ENCODE measurements at places on chromosomes 6 and 20.

DNA sequence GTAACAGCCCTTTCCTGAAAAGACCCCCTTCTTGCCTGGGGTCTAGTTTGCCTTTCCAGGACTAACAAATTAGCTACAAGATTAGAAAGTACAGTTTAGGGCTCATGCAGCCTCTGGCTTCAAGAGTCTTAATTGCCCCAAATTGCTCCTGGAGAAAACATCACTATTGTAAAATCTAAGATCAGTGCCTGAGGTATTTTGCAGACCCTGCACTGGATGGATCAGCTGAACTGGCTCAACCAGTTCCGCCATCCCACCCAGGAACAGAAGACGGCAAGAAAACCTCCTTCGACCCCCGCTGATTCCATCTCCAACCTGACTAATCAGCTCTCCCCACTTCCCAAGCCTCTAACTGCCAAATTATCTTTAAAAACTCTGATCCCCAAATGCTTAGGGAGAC is 236.5 kb upstream of the KCNG1 start:
- no peak for DNase-seq

- DNase-seq, result no peak
Observed at GRCh38 chr6:36967301-36967700, 12.8 kb downstream of the PI16 start.

DNA sequence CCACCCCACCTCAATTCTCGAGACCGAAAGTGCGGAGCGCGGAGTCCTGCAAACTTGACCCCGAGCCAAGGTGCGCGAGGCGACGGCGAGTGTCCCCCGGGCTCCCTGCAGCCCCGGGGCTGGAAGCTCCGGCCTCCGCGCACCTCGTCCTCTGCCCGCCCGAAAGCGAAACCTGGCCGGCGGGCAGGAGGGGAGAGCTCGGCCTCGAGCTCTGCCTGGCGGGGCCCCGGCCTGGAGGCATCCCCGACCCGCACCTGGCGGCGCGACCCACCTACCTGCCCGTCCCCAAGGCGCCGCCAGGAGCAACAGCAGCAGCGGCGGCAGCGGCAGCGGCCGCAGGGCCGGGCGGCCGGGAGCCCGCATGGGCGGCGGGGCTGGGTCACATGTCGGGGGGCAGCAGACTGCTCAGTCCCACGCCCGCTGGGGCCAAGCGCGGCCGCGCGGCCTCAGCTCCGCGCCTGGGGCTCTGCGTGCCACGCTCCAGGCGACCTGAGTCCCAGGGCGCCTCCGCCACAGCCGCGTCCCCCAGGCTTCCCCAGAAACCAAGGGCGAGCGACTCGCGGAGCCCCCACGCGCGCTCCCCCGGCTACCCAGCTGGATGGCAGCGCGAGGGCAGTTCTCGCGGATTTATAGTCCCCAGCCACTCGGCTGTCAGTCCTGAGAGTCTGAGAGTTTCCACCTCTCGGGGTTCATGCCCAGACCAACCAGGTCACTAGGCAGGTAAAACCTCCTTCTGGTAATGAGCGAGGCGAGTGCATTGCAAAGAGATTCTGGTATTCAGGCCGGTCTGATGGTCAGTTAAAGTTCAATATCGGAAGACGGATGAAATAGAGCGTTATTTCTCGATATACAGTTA is at the start of gene IL20RA:
Gene IL20RA (minus strand): TSS at position 600 of the 856 bp plus-strand sequence. CDS start 237 bp downstream, at position 363.
- DNase-seq, result no peak

- no peak for DNase-seq
Observed at GRCh38 chr20:9531581-9531980, 17.2 kb downstream of the LAMP5 start.

DNA sequence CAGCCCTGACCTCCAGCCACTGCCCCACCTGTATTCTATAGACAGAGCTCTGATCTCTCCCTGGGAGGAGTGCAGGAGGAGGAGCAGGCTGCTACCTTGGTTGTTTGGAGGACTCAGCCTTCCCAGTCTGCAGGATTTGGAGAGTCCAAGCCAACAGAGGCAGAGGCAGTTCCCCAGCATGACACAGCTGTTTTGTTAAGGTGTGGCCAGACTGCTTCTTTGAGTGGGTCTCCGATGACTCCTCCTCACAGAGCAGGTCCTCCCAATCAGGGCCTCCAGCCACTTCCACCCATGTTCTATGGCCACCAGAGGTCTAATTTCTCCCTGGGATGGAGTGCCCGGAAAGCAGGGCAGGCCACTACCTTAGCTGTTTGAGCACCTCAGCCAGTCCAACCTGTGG is 203.5 kb downstream of the HACE1 start:
- DNase-seq, result no peak

GRCh38 chr6:20873425-20874190 is 339.4 kb downstream of the CDKAL1 start:
- DNase-seq, result no peak

DNA sequence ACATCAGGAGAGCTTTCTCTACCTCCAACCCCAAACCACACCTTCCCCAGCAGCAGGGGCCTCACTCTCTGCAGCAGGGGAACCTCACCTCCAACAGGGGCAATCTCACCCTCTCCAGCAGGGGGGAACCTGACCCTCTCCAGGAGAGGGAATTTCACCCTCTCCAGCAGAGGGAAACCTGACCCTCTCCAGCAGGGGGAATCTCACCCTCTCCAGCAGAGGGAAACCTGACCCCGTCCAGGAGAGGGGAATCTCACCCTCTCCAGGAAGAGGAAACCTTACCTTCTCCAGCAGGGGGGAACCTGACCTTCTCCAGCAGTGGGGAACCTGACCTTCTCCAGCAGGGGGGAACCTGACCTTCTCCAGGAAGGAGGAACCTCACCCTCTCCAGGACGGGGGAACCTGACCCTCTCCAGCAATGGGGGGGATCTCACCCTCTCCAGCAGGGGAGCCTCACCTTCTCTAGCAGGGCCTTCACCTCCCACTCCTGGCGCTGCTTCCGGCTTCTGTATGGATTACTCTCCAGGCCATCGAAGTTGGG is 3.1 kb downstream of the B3GALT4 start:
- DNase-seq, result no peak

DNA sequence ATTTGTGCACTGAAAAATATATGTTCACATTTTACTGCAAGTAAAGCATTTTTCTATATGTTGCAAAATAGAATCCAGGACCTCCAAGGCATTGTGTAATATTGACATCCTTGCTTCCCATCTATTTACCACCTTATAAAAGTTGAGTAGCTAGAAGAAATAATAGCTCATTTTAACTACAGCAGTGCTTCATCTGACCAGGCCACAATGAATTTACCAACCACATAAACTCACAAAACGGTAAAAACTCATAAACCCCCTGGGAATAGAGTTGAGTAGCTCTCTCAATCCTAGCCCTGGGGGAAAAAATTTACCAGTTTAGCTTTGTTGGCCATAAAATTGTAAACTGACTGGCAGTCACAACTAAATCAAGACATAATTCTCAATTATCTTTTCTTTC is 3.9 kb downstream of the ATXN1 start:
- DNase-seq, result no peak

GRCh38 chr6:147159536-147160374 is 44.5 kb upstream of the STXBP5 start:
- no peak for DNase-seq

DNA sequence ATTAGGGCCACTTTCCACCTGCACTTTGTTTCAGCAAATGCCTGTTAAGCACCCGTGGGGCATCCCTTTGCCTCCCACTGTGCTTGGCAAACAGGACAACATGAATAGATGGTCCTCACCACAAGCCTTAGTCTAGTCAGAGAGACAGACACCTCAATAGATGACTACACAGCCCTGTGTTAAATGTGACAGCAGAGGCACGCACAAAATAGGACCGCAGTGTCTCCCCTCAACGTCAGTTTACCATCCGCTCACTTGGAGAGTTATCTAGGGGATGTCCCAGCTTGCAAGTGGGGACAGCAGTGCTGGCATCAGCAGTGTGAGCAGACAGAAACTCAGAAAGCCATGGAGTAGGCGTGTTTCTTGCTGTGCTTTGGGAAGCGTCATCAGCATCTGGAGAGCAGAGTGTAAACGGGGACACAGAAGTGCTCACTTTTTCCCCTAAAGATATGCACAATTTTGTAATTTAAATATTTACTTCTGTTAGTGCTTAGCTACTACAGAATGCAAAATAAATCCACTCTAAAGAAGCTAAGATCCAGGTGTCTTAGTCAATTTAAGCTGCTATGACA is 66.0 kb upstream of the TXNDC5 start:
- DNase-seq, result no peak

DNA sequence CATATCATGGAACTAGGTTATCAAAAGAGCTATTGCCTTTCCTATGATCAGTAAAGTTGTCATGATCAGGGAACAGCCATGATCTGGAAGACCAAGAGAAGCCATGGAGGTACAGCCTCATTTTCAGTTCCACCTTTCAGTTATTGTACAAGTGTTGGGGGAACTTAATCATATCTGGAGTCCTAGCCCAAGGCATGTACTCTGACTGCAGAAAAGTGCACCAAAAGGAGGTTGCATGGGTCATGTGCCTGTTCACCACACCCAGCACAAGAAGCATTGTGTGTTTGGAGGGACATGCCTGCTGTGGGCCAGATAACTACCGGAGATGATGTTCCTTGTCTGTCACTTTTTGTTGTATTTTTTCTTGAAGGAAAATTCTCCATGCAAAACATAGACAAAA is 185.8 kb upstream of the MAN1A1 start:
- no peak for DNase-seq

- no peak for DNase-seq
Observed at GRCh38 chr6:125057392-125058246, 95.4 kb downstream of the RNF217 start.

- DNase-seq, result no peak
Observed at GRCh38 chr6:148235446-148235845, 107.2 kb upstream of the SASH1 start.

DNA sequence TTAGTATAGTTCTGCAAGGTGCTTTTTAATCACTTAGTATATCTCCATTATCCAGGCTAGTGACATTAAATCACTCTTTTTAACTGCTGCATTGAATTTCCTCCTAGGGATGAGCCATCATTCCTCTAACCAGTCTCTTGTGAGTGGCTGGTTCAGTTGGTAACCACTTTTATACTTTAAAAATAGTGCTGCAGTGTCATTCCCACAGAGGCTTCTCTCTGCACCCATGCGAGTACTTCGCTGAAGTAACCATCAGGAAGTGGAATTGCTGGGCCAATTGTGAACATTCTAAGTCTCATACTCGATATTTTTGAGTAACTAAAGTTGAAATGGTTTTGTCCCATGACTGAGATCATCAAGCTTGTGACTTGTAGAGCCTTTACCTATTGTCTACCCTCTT is 2.1 kb downstream of the BTN3A2 start:
- no peak for DNase-seq

- DNase-seq, result no peak
Observed at GRCh38 chr6:17385660-17386059, 7.7 kb upstream of the CAP2 start.

DNA sequence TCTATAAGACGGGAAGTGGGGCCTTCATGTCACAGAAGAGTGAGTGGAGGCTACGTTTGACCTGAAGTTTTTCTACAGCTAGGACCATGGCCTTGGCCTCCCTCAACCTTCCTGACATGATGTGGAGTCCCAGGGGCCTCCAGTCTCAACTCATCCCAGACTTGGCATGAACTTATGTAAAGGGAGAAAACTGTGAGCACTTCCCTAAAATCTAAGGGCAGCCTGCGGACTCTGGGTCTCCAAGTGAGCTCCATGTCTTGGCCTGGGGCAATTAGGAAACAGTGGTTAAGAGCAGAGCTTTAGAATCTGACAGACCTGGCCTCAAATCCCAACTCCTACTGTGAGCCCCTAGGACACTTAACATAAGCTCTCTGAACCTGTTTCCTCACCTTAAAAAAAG is 182.5 kb downstream of the ZNF217 start:
- DNase-seq, result no peak

- DNase-seq, result no peak
Observed at GRCh38 chr6:72413884-72414283, 208.0 kb upstream of the KCNQ5 start.

GRCh38 chr6:74248966-74249365 is 553.0 kb downstream of the CD109 start:
- no peak for DNase-seq

- DNase-seq, result no peak
Observed at GRCh38 chr6:153424719-153425400, 293.8 kb upstream of the RGS17 start.

- DNase-seq, result no peak
Observed at GRCh38 chr6:158647501-158647900, 2.4 kb upstream of the SYTL3 start.

DNA sequence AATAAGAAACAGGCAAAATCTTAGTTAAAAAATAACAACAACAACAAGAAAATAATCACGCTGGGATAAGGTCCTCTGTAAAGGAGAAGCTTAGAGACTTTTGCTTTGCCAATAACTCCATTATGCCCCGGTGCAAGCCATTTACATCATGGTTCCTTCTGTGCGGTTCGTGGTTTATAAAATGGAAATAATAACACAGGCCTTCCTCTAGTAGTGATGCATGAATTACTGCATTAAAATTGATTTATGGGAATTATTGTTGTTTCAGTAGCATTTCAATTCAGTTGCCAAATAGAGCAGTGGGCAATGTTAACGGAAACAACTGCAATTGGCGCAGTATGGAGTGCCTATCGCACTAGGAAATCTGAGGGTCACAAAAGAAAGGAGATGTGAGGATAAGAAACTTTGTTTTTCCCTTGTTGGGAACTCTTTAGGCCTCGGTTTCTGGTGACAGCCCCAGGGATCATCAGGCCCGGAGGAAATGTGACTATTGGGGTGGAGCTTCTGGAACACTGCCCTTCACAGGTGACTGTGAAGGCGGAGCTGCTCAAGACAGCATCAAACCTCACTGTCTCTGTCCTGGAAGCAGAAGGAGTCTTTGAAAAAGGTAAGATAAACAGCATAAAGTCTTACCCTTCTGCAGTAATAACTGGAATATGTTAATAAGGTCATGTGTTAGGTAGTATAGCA is 1.1 kb downstream of the CD109 start:
- no peak for DNase-seq

- DNase-seq, result no peak
Observed at GRCh38 chr20:54557806-54558590, 82.6 kb downstream of the DOK5 start.

DNA sequence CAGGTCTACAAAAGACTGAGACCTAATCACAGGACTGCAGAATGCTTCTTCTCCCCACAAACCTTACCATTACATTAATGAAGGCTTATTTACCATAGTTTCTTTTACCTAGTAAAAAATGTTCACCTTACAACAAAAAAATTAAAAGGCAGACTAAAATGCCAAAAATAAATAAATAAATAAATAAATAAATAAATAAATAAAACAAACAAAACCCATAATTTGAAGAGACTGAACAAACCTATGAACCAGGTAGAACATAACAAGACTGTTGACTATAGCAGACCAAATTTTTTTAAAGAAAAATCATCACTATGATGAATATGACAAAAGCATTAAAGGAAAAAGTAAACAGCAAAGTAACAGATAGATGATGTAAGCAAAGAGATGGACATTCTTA is 946.3 kb downstream of the EPHA7 start:
- DNase-seq, result no peak

- DNase-seq, result no peak
Observed at GRCh38 chr6:112372226-112372806, 25.2 kb downstream of the RFPL4B start.

DNA sequence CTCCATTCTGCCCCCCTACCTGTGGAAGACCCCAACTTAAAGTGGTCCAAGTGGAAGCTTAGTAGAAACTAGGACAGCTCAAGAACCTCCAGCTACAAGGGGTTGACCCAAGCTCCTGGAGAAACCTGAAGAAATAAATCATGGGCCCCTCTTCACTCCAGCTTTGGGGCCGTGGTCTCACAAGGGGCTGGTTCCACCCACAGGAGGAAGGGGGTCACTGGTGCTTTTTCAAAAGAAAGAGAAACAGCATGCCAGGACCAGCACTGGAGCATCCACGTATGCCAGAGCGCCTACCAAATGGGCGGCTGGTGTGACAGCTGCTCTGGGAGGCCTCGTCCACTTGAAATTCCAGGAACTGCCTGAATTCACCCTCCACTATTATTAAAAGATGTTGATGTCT is 14.4 kb upstream of the ANKRD60 start:
- DNase-seq, result no peak

Measured in stimulated activated CD8-positive, alpha-beta memory T cell treated with anti-CD3 and anti-CD28 coated beads, Interleukin-2, amount 100 ng/mL, for 1 hour (primary cell).